Stimulated activated CD4-positive, alpha-beta T cell treated with anti-CD3 and anti-CD28 coated beads, Interleukin-4, amount 100 ng/mL, for 48 hours (primary cell): ENCODE measurements at places on chromosomes 12 and 14.

DNA sequence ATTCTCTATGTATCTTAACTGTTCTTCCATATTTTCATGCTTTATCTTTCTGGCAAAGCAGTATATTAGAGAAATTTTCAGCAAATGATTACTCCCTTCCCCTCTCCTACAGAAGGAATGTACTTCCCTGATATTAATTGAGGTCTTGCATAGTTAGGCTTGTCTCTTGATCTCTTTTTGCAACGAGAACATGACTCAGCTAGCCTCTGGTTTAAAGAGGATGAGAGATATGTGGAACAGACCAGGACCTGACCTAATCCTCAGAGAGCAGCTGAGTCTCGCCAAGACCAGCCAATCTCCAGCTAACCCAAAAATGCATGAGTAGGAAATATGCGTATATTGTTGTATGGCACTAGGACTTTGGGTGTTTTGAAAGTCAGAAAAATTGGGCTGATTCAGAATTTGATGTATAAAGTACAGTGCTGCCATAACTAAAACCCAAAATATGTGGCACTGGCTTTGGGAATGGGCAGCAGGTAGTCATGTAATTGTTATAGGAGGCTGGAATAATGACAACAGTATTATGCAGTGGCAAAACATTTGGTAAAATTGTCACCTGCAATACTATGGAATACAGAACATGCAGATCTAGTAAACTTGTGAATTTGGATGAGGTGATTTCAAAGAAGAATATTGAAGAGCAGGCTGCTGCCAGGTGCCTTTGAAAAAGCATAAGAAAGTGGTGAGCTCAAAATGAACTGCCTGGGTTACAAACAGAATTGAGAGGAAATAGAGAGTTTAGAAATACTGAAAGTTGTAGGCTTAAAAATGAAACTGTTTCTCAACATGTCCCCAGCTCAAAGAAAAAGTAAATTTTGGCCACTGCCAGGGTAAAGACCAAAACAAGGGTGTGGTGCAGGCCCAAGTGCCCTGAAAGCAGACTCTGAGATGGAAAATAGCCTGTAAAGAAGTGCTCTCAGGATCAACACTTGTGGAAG lies 9.3 kb upstream of the USP15 start:
- no peak for DNase-seq

GRCh38 chr12:124688356-124688992 lies 121.1 kb upstream of the NCOR2 start:
- no peak for DNase-seq

DNA sequence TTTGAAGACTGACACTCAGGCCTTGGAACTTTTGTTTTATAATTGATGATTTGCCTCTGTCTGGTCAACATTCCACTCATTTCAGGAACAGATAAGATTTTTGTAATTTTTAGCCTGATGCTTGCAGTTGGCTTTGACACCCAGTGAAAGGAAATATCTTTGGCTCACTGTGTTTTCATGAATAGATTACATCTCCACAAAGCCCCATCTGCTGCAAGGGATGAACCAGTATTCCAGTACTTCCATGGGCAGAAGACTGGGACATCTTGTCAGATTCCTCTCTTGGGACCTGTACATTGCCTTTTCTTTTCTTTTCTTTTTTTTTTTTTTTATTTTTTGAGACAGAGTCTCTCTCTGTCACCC lies 28.4 kb downstream of the GSG1 start:
- no peak for DNase-seq

DNA sequence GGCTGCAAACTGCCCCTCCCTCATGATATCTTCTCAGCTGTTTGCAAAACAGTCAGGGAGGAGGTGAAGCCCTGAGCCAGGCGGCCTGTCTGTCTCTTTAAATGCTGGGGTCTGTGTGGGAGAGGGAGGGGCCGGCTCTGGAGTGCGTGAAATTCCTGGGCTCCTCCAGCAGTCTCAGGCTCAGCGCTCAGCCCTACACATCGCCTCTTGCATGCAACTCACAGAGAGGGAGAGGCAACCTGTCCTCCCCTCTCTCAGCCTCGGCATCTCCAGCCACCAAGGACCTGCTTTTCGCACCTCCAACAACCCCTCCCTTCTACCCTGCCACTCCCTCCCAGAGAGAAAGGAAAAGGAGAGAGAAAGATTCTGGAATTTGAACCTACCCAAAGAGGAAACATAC lies at the start of gene NRXN3:
TSS of gene NRXN3 (plus strand) at position 171 of the 400 bp plus-strand sequence. CDS start 72,721 bp downstream, outside the sequence.
- DNase-seq: no peak

DNA sequence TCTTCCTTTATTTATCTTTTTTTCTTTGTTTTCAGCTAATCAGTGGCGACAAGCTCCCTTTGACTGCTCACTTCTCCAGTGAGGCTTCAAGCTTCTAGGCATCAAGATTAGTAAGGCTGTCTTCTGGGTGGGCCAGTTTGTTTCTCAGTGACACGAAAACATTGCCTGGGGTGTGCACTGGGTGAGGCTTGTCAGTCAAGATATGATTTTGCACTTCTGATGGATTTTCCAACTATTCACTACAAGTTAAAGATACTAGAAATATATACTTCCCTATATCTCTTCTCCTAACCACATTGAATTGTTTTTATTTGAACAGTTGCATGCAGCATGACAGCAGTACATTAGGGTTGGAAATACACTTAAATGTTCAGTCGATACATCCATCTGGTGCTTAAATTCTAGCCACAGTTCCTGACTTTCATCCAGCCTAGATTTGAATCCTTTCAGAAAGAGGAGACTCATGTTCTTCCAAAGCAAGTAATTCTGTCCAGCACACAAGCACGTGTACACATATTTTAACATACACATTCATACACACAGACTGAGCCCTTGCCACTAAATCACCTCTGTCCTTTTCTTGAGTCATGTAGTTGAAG lies 275.6 kb upstream of the NOVA1 start:
- no peak for DNase-seq

- DNase-seq: no peak
Measured at GRCh38 chr14:36022765-36023410, 153.6 kb downstream of the PTCSC3 start.

GRCh38 chr12:12376646-12377448 lies 20.0 kb downstream of the BORCS5 start:
- no peak for DNase-seq

DNA sequence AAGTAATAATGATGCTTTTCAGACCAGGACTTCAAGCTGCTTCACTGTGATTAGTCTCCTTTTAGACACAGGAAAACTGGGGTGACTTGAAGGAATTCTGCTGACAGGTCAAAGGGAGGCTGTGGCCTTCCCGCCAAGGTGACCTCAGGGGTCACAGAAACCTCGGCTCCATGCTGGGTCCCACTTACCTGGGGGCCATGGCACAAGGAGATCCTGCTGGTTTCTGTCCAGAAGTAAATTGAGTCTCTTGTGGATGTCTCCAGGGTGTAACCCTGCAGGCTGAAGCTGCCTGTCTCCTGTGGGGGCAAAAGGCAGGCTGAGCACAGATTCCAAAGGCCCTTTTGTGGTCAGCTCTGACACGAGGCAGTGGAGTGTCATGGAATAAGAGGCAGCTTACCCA lies 138.7 kb upstream of the MED13L start:
- no peak for DNase-seq

DNA sequence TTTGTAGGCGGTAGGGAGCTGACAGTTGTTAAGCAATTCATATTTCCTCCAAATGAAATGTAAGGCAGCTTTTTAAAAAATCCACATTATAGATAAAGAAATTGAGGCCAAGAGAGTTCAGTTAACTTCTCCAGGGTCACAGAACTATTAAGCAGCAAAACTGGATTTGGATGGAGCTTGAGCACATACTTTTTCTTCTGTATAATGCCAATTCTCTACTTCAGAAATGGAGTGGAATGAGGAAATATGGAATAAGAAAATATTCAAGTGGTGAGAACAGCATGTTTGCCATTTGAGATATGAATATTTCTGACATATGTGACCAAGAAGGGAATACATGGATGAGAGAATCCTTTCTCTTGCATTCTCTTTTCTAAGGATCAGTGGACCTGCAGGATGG lies 233.1 kb downstream of the FOXG1 start:
- DNase-seq: no peak

- no peak for DNase-seq
Measured at GRCh38 chr14:61560323-61560722, 135.0 kb upstream of the HIF1A start.

DNA sequence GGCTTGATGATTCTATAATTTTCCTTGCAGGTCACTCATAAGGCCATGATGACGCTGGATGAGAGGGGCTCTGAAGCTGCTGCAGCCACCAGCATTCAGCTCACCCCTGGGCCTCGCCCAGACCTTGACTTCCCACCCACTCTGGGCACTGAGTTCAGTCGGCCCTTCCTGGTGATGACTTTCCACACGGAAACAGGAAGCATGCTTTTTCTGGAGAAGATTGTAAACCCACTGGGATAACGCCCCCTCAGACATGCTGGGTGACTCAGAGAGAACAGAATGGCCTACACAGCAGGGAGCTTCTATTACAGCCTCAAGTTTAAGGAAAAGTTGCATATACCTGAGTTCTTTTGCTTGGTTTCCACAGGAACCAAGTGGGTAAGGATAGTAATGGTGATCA lies 34.3 kb downstream of the SERPINA3 start:
- DNase-seq: no peak

DNA sequence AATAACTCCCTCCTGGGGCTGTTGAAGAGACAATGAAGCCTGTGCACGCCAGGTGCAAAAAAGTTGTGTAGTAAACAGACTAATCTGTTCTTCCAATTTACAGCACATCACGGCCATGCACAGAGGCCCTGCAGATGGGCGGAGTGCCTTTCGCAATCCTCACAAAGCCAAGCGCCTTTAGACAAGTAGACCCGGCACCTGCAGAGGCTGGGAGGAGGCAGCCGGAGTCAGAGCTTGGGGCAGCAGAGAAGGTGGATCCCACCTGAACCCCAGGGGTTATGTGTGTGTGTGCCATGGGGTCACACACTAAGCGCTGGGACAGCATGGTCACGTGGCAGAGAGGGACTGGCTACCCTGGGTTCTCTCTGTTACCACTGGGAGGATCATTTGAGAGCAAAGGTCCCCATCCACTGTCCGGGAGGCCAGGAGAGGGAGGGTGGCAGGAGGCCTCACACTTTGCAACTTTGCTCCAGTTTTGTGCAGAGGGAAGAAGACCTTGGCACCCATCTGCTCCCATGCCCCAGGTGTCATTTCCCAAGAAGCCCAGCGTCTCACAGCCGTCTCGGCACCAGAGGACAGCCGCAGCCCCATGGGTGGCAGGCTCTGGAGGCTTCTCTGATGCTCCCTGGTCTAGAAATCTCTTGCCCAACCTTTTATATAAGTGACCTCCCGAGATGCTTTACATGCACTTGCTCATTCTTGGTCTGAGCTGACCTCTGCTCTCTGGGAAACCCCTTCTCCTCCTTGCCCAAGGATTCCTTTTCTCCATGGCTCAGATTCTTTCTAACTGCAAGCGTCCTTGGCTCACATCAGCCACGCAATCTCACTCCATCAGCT lies 80.0 kb upstream of the DICER1 start:
- no peak for DNase-seq

DNA sequence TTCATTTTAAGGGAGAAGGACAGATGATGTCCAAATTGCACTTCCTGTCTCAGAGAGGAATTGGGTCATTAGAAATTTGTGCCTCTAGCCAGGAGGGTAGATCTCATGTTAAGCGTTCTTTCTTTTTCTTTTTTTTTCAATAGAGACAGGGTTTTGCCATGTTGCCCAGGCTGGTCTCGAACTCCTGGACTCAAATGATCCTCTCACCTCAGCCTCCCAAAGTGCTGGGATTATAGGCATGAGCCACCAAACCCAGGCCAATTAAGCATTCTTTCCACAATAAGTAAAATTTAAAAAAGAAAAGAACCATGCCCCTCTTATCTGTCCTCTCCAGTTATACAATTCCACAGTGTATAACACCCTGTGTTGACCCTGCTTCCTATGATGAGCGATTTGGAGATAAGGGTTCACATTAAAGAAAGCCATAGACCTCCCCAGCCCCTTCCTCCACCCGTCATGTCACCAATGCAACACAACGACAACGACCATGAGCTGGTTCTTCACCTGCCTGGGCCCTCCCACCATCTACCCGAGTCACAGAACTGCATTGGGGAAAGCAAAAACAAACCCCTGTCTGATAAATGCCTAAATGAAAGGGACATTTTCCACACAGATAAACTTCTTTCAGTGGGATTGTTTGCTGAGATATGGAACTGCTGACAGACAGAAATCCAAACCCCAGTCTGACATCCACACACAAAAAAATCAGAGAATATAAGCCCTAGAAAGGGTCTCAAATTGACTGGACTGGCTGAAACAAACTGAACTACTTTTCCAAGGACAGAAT lies 37.3 kb downstream of the SSH1 start:
- DNase-seq: no peak

DNA sequence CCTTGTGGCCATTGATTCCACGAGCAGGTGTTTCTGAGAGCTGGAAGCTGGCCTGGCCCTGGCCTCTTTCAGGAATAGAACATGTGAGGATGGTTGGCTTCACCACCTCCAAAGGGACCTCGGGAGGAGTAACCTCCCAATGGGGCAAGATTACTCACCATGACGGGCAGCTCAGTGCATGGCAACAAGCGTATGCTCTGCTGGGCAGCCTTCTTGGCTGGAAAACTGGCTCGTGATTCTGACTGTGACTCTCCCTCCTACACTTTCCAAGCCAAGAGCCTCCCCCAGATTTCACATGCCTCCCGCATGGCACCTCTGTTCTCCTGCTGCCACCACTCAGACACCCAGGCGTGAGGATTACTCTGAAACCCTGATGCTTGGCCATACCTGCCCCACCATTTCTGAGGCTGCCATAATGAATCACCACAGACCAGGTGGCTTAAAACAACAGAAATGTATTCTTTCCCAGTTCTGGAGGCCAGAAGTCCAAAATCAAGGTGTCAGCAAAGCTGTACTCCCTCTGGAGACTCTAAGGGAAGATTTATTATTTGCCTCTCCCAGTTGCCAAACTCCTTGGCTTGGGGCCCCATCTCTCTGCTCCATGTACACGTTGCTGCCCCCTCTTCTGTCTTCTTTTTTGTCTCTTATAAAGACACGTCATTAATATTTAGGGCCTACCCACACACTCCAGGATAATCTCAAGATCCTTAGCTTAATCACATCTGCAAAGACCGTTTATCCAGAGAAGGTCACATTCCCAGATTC lies 215.9 kb downstream of the CHST11 start:
- DNase-seq: no peak

GRCh38 chr12:53530061-53530460 lies 22.8 kb upstream of the NPFF start:
- DNase-seq: no peak

DNA sequence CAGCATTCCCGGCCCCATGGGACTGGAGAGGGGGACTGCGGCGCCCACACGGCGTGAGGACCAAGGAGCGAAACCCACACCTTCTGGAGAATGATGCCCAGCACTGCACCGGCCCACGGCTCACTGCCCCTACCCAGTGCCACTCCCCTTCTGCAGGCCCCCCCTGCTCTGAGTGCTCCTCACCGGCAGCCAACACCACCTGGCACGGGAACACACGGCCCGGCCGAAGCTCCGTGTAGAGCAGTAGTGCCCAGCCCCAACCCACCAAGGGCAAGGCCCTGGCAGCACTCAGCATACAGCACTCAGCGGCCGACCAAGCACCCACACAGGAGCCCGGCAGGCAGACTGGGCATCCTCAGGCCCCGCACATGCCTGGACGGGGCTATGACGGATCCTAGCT lies 13.4 kb downstream of the BTBD6 start:
- DNase-seq: no peak
